Stomach (tissue), 19 donors: ENCODE measurements at places on chromosomes 12 and 14.

- DNase-seq, result no peak
Measured at GRCh38 chr12:71787580-71787979, 32.9 kb downstream of the RAB21 start.

GRCh38 chr12:107818984-107819383, 44.5 kb downstream of the ASCL4 start:
- DNase-seq, result no peak

GRCh38 chr12:82124711-82125380, 233.3 kb downstream of the CCDC59 start:
- peak; percentile 18 for DNase-seq

DNA sequence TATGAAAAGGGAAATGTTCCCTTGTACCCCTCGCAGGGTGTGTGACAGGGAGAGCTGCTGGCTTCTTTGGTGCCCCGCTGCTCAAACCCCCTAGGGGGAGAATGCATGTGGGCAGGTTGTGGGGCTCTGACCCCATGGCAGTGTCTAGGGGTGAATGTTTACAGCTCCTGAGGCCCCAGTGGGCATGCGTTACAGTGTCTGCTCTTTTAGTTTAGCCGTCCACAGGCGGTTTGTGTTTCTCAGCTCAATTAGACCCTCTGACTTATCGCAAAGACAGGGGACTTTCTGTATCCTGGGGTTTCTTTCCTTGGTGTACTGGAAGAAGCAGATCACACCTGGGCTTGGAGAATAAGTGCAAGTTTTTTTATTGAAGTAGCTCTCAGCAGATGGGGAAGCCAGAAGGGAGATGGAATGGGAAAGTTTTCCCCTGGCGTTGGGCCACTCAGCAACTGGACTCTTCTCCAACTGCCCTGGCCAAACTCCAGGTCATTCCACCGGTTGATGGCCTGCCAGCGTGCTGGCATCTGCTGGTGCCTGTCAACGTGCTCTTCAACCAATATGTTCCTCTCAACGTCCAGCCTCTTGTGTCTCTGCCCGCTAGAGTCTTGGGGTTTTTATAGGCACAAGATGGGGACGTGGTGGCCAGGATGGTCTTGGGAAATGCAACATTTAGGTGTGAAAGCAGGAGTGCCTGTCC, 720.9 kb downstream of the FSCB start:
- DNase-seq, result no peak

GRCh38 chr12:100058482-100059029, 73.8 kb upstream of the ANKS1B start:
- peak; percentile 26 for DNase-seq

DNA sequence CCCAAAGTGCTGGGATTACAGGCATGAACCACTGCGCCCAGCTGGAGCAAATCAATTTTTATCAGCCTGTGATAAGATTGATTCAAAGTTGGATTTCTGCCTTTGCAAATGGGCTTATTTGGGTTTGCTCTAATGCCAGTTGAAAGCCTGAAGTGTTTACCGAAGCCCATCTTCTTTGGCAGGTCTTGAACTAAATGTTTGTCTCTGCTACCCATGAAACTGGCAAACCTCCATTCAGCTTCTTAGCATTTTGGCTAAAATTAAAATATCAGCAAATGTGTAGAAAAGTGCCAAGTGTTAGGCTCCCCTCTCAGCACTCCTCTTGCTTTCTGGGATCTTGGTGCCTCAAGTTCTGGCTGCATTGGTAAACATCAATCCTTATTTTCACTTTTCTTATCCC, 61.5 kb downstream of the MGAT4C start:
- DNase-seq, result no peak

- peak; percentile 27 for DNase-seq
Measured at GRCh38 chr12:30440826-30441602, 254.7 kb downstream of the IPO8 start.

DNA sequence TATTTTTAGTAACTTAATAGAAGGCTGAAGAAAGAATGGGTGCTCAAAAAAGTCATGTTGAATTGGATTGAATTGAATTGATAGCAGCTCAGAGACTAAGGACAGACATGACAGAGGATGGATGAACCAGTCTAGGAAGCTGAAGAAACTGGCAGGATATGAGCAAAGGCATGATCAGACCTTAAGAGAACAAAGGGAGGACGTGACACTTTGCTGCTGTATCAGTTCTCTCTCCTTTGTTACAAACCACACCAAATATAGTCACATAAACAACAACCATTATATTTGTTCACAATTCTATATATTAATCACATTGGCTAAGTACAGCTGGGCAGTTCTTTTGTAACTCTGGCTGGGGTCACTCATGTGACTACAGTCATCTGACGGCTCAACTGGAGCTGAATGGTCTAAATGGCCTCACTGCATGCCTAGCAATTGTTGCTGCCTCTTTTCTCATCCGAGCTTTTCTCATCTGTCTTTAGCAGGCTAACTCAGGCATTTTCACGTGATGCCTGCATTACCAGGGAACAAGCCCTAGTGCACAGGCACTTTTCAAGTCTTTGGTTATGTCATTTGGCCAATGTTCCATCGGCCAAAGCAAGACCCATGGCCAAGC, 355.0 kb downstream of the ETNK1 start:
- DNase-seq, result no peak

DNA sequence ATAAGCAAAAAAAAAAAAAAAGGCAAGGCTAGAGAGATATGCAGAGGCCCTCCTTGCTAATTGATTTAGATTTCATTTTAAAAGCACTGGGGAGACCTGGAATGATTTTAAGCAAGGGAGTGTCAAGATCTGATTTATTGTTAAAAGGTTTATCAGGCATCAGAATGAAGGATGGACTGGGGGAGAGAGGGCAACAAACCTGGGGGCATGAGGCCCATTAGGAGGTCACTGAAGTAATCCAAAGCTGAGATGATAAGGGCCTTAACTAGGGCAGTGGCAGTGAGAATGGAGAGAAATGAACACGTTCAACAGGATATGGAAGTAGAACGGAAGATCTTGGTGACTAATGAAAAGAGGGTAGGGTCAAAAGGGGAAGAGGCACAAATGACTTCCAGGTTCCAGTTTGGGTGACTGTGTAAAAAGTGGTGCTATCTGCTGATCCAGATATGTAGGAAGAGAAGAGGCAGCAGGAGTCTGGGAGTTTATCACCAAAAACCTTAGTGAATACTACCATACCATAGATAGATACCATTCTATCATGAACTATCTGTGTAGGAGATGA, 24.0 kb downstream of the KITLG start:
- DNase-seq, result no peak

GRCh38 chr12:77847060-77847541, 16.4 kb downstream of the NAV3 start:
- no peak for DNase-seq

DNA sequence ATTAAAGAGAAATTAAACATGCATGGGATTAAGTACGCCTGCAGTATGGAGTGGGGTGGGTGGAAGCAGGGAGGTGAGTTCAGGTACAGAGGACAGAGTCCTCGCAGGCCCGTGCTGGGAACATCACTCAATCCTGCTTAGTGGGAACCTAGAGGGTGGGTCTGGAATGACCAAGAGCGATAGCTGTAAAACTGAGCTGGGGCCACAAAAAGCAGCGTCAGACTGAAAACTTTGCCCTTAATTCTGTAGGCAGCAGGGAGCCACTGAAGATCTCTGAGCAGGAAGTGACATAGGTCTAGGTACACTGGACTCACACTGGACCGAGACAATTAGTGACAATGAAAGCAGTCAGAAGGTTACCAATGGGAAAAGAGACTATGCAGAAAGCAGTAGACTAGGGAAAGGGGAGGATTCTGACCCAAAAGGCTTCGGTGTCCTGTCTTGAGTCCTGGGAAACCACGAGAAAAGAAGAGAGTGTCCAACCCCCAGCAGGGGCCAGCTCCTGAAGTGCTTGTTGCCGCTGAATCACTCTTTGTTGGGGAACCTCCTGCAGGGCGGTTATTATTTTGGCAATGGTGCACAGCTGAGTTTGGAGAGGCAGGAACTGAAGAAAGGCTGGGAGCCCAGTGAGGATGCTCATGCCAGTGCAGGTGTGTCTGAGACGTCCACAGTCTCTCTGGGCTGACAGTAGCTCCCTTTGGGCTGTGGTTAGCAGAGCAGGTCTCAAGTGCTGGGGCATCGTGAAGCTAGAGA, 97.4 kb downstream of the PLXNC1 start:
- DNase-seq, result no peak

DNA sequence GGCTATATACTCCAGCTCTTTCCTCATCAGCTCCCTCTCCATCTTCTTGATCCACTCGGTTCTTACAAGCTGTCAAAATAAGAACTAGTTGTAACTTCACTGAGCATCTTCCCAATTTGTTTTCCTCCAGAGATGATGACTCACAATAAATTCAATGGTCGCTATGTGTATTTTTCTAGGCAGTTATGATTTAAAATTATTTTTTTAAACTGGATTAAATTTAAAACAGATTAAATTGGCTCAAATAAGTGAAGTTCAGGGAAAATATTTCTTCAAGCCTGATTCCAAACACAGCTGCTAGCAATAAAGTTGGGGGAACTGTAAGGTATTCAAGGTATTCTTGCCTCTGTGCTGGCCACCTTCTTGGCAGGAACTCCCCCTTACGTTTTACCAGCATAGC, 717.7 kb upstream of the USP15 start:
- no peak for DNase-seq

GRCh38 chr14:53630336-53630735, 326.3 kb downstream of the BMP4 start:
- peak; percentile 41 for DNase-seq

- DNase-seq, result no peak
Measured at GRCh38 chr12:98388126-98388525, 127.3 kb upstream of the TMPO start.

GRCh38 chr12:67498991-67499390, 149.6 kb upstream of the DYRK2 start:
- DNase-seq, result no peak

DNA sequence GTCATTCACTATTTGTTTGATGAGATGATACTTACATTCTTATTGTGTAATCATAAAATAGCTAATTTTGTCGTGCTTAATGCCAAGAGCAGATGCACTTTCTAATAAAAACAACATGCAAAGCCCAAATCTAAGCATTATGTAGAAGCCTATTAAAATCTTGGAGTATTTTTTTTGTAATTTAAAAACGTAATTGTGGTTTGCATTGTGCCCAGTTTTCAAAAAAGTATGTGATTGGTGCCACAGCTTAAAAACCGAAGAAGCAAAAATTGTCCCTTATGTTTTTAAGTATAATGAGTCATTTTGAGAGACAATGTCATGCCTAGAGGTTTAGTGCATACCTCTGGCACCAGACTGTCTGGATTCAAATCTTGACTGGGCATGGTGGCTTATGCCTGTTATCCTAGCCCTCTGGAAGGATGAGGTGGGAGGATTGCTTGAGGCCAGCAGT, 464.8 kb upstream of the RGS6 start:
- DNase-seq, result no peak

DNA sequence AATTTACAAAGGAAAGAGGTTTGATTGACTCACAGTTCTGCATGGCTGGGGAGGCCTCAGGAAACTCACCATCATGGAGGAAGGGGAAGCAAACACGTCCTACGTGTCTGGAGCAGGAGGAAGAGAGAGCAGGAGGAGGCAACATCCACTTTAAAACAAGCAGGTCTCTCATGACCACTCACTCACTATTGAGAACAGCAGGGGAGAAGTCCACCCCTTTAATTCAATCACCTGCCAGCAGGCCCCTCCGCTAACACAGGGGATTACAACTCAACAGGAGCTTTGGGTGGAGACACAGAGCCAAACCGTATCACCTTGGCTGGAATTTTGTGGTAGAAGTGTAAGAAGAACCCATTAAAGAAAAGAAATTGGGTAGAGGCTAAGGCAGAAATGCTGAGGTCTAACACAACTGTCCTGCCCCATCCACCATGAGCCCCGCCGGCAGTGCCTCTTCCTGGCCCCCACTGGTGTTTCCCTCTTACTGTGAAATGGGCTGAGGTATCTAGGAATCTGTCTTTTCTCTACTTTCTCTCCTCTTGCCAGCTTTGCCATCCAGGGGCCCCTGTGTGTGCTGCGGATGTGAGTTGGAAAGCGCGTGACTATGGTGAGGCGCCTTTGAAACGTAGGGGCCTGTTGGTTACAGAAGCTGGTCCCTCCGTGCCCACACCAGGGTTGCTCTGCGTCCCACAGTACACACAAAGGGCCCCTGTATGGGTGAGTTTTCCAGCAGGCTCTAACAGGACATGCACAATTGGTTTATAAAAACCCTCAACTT, 108.0 kb upstream of the TMEM132D start:
- DNase-seq, result no peak

DNA sequence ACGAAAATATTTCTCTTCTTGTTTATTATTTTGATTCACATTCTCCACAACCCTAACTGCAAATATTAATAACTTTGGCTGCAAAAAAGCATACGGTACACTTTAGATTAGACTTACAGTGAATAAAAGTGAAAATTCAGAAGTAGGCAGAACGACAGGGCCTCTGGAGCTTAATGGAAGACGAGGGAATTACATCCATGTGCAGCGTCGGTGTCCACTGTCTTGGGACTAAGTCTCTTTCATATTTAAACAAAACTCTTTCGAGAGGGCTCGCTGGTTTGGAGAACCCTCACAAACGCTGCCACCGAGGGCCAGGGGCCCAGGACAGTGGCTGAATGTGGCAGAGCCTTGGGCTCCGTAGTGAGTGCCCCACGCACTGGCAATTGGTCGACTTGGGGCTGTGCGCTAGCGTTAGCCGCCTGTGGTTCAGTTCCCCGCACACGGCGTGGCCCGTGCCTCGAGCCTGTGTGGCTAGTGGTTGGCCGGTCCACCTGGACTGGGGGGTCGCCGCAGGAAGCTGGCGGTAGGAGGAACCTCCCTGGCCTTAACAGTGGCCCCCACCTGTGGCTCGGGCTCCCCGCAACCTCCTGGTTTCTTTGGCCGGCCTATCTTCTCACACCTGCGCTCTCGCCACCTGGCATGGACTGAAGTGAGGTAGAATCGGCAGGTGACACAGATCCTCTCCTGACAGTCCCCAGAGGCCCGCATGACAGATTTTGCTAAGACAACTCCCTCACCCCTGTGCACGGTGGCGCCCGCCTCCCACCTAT, 739 bp upstream of the PAX9 start:
- DNase-seq, result no peak

GRCh38 chr14:70416725-70417349, at the start of gene SYNJ2BP:
SYNJ2BP (minus strand) TSS chr14:70417090; CDS start chr14:70416963, 127 bp downstream.
- peak; percentile 90 for DNase-seq

GRCh38 chr12:123150275-123150743, 581 bp downstream of the PITPNM2 start:
- no peak for DNase-seq
